ENCODE measurements at places on chromosomes 7 and 10.

GRCh38 chr7:49483142-49483541, 290.3 kb upstream of the VWC2 start:
- no peak for DNase-seq

DNA sequence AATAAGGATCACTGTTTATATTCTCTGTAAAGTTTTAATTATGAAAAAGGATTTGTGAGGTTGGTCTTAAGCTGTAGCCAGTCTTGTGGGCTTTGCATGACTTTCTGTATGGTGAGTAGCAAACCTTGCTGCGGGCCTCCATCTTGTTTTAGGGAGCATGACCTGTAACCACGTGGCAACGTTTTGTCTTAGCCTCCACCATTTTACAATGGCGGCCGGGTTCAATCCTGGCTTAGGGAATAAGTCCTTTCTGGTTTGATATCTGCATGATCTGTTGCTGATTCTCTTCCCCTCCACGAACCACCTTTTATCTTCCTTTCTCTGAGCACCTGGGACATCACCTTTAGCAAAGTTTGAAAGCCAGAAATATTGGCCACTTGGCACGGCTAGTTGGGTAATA, 32.5 kb upstream of the OPTN start:
- no peak for DNase-seq

GRCh38 chr10:3812141-3812540, 27.1 kb upstream of the KLF6 start:
- no peak for DNase-seq

DNA sequence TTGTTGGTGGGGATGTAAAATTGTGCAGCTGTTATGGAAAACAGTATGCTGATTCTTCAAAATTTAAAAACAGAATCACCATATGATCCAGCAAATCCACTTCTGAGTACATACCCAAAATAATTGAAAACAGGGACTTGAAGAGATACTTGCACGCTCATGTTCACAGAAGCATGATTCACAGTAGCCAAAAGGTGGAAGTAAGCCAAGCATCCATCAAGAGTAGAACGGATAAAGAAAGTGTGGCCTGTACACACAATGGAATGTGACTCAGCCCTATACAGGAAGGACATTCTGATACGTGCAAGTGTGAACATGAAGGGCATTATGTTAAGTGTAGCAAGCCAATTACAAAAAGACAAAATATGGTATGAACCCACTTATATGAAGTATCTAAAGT, 696.7 kb upstream of the CELF2 start:
- DNase-seq, result no peak

GRCh38 chr7:77944183-77945182, 145.9 kb downstream of the PHTF2 start:
- no peak for DNase-seq

- no peak for DNase-seq
Observed at GRCh38 chr10:1086787-1087186, 30.6 kb downstream of the WDR37 start.

- DNase-seq, result no peak
Observed at GRCh38 chr7:831596-832166, 595 bp upstream of the SUN1 start.

DNA sequence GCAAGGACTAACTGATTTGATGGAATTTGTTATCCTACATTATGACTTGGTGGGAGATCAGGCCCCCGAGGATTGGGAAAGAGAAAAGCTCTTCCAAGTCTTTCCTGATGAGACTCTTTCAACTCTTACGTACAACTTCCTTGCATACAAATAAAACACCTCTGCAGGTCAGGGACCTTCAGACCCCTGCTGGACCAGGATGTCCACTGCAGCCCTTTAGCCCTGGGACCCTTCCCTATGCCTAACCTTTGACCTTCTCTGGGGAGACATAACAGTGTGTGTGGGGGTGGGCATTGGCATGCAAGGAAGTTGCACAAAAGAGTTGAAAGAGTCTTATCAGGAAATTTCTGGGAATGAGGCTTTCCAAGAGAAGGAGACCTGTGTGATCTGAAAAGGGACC, 859.4 kb downstream of the TYW1 start:
- DNase-seq, result no peak

GRCh38 chr10:69716711-69717560, 84.8 kb upstream of the COL13A1 start:
- peak; percentile 31 for DNase-seq

GRCh38 chr10:107809889-107810288, 645.4 kb upstream of the SORCS1 start:
- no peak for DNase-seq

DNA sequence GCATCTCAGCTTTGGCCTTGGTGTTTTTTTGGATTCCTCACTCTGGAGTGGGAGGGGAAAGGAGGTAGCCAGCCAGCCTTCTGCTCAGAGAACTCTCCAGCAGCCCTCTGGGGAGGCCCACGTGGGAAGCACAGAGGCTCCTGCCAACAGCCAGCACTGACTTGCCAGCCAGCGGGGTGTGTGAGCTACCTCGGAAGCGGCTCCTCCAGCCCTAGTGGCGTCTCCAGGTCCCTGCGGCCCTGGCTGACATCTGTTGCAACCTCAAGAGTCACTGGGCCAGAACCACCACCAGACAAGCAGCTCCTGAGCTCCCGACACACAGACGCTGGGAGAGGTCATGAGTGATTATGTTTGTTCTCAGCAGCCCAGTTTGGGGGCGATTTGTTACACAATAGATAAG, 180.2 kb upstream of the FZD8 start:
- no peak for DNase-seq

- DNase-seq, result no peak
Observed at GRCh38 chr10:19003341-19003740, 45.3 kb upstream of the MALRD1 start.

- DNase-seq, result no peak
Observed at GRCh38 chr10:31678139-31678536, 250.5 kb downstream of the ARHGAP12 start.

DNA sequence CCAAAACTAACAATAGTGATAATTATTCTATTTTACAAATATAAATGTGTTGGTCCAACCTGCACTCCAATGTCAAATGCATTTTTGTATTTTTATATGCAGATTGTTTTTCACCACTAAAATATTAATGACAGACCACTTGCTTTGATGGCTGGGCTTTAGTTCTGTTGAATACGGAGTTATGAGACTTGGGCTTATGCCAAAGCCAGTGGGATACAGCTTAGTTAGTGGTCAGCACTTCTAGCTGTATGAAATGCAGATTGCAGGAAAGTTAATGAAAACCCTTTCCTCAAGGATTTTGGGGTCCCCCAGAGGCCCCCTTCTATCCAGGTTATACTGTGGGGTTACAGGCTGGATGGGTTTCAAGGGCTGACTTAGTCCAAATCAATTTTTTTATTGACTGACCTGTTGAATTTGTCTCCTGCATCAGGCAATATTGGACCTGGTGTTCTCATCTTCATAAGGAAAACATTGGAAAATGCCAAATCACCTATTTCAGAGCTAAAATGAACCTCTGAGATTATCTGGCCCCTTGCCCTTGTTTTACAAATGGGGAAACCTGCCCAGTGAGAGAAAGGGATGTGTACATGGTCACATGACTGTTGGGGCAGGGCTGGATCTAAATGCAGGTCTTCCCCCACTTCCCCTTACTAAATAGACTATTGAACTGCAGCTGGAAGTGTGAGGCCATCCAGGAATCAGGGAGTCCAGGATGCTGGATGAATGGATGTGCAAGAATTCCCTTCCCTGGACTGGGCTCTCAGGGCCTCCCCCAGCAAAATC, 1085.3 kb downstream of the KCNMA1 start:
- no peak for DNase-seq

GRCh38 chr7:480531-481218, 39.0 kb downstream of the PDGFA start:
- DNase-seq, result no peak

GRCh38 chr10:103845972-103846371, 9.4 kb downstream of the SH3PXD2A start:
- peak; percentile 8 for DNase-seq

- no peak for DNase-seq
Observed at GRCh38 chr7:157124690-157125089, 14.0 kb upstream of the UBE3C start.

GRCh38 chr7:159231017-159231416, 86.3 kb upstream of the VIPR2 start:
- DNase-seq, result no peak

GRCh38 chr7:154907651-154908620, 95.0 kb downstream of the PAXIP1 start:
- no peak for DNase-seq

- DNase-seq, result no peak
Observed at GRCh38 chr10:35797187-35797586, 155.1 kb upstream of the FZD8 start.

GRCh38 chr7:128302139-128302538, 41.6 kb downstream of the RBM28 start:
- DNase-seq, result no peak

DNA sequence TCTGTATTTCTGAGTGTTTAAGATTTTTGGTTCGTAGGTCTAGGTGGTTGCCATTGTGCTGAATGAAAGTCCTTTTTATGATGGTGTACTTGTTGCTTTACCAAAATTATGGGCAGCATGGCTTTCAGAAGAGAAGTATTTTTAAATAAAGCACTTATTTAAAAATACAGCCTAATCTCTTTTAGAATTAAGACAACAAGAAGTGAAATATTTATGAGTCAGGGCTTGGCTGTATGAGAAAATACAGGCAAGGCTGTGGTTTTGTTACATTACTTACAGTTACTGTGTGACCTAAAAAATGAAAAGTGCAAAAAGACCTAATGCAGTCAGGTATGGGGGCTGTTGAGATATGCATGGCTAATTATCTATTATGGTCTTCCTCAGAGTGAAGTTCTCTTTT, 185.2 kb upstream of the PPP1R3A start:
- no peak for DNase-seq

GRCh38 chr7:79828866-79829265, 305.8 kb upstream of the GNAI1 start:
- DNase-seq, result no peak

DNA sequence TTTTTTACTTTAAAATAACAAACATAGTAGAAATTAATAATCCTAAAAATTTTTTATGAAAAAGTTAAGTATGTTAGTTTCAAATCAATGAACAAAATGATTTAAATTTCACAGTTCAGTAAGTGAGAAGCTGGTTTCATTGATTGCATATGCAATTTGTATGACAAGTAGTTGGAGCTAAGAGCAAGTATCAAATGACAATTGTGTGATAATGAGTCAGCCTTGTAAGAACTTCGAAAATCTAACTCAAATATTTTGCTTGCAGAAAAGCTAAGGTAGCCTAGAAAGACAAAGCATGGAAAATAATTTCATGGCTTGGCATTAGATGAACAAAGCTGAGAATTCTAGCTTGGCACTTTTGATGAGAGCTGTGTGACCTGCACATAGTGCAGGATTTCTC, 111.5 kb downstream of the HDAC9 start:
- DNase-seq, result no peak

DNA sequence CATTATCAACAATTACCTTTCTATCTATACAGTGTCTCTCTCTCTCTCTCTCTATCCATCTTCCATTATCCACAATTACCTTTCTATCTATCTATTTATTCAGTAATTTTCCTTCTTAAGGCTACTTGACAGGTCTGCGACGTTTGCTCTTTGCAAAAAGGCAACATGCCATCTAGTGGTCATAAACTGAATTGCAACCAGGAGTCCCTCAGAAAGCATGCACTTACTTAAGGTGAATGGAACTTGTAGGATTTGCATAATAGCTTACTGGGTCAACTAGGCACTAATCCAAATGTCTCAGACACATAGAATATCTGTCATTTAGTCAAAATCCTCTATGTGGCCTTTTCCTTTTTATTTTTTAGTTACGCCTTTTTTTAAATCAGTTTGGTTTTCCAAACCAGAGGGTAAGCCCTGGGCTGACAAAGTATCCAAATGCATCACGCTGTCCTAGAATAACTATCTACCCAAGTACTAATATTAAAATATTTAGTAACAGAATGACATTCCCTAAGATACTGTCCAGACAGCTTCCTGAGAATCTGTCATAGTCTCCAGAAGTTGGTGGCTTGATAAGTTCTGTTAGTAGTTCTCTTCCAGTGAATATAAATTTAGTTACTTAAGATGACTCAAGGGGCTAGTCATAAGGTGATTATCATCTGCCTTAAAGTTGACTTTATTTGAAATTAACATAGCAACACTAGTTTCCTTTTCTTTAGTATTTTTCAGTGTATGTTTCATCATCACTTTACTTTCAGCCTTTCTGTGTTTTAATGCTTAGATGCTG, 208.3 kb downstream of the PPP1R3A start:
- DNase-seq, result no peak

- DNase-seq, result no peak
Observed at GRCh38 chr7:108232076-108232475, 101.9 kb upstream of the LAMB4 start.

- peak; percentile 44 for DNase-seq
Observed at GRCh38 chr7:149284343-149284742, 22.3 kb downstream of the ZNF783 start.

- DNase-seq, result no peak
Observed at GRCh38 chr7:15584575-15584974, 22.8 kb upstream of the AGMO start.

- DNase-seq, result no peak
Observed at GRCh38 chr7:167090-167855, 25.1 kb upstream of the FAM20C start.

GRCh38 chr7:22934023-22934422, 79.9 kb downstream of the HYCC1 start:
- no peak for DNase-seq

GRCh38 chr7:16431646-16432424, 10.5 kb upstream of the CRPPA start:
- no peak for DNase-seq

DNA sequence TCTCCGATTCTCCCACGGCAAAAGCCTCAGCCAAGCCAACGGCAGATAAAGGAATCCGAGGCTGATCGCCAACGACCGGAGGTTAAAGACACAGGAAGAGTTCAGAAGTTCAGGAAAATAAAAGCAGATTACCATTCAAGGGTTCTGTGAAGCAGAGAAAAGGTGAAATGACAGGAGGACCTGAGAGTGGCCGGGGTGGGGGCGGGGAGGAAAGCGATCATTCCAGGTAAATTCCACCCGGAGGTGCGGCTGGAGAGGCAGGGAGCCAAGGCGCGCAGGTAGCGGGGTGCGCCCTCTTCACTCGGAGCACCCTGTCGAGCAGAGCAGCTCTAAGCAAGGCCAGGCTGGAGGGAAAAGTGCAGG, 35.3 kb upstream of the SEPHS1 start:
- no peak for DNase-seq
